GM23248 (cell line): ENCODE measurements at places on chromosomes 7 and 10. TPM values are rescaled to one million over a fixed set of nuclear protein-coding genes. Genes with fewer than 3 reads are reported as not detected.

- DNase-seq = peak; percentile 87
- no peaks in the 10 kb centered on the region for H3K36me3 ChIP-seq
- H3K4me1 ChIP-seq = peaks cover 20% of the 10 kb centered on the region
- H3K27ac ChIP-seq = peak overlapping the region; percentile 20
- H3K27me3 ChIP-seq = no peaks in the 10 kb centered on the region
Measured at GRCh38 chr7:105678811-105679495, 97.7 kb upstream of the EFCAB10 start.

- H3K27ac ChIP-seq = peak overlapping the region; percentile 88
- H3K4me1 ChIP-seq = peaks cover 12% of the 10 kb centered on the region
- DNase-seq = peak; percentile 64
- H3K27me3 ChIP-seq = no peaks in the 10 kb centered on the region
- H3K4me3 ChIP-seq = peak overlapping the region; percentile 90
Measured at GRCh38 chr10:37975401-37975991, 951 bp downstream of the ZNF25 start.

- no peak overlapping the region for H3K27ac ChIP-seq
- H3K36me3 ChIP-seq = no peaks in the 10 kb centered on the region
- H3K27me3 ChIP-seq = no peaks in the 10 kb centered on the region
- DNase-seq = no peak
- H3K4me1 ChIP-seq = no peaks in the 10 kb centered on the region
- no peak overlapping the region for H3K4me3 ChIP-seq
Measured at GRCh38 chr7:156058248-156058647, 246.0 kb upstream of the SHH start.

DNA sequence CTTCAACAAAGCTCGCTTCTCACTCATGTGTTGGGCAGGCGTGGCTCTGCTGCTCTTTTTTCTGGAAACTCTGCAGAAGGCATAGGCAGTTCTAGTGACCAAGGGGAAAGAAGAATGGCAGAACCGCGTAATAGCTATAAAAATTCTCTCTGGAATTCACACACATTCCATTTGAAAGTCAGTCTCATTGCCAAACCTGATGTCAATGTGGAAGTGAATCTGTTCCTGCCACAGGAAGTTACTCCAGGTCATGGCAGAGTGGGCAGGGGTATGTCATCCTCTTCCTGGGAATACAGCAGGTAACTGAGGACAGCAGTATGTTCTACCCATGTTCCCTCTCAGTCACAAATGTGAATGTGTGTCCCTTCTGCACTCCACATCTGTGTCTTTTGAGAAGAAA is 8.2 kb upstream of the PAXIP1 start:
- peak; percentile 2 for DNase-seq
- H3K36me3 ChIP-seq = no peaks in the 10 kb centered on the region
- H3K4me1 ChIP-seq = no peaks in the 10 kb centered on the region
- no peak overlapping the region for H3K4me3 ChIP-seq
- H3K27me3 ChIP-seq = no peaks in the 10 kb centered on the region; the same call in 1 of the 2 replicates

DNA sequence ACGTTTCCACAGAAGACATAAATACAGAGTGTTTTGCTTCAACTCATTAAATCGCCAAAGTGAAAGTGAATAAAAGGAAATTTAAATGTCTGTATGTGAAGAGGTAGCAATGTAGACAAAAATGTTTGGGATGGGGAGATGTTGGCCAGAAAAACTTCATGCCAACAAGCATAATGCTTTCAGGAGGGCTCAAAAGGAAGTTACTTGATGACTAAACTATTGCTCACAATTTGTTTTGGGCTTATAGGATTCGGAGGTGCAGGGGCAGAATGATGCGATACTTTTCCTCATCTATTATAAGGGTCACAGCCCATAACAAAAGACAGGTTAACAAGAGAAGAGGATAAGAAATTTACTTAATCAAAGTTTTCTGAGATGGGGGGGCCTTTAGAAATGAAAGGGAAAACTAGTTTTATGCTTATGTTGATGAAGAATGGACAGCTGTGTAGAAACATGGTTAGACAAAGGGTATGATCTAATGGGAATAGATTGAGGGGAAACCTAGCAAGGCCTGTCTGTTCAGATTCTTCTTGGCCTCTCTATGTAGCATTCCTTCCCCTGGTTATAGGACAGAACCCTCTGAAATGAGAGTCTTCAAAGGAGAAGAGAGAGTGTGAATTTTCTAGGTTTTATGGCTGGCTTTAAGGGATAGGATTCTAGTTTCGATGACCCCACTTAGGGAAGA is 898.6 kb downstream of the LRMDA start:
- 0 out of 2 replicates have a peak overlapping the region, but pooled peaks have one; percentile 15 for H3K27ac ChIP-seq
- no peaks in the 10 kb centered on the region for H3K36me3 ChIP-seq
- peak overlapping the region; percentile 36 for H3K4me3 ChIP-seq
- no peaks in the 10 kb centered on the region for H3K27me3 ChIP-seq

MKX gene
- polyA plus RNA-seq = 35.9 and 36.2 TPM in 2 replicates

FGL2 gene
- polyA plus RNA-seq = 1.3 and 1.6 TPM in 2 replicates

PNLIPRP3 gene
- polyA plus RNA-seq = not detected in 2 replicates
